ENCODE measurements at places on chromosomes 5 and 9.

DNA sequence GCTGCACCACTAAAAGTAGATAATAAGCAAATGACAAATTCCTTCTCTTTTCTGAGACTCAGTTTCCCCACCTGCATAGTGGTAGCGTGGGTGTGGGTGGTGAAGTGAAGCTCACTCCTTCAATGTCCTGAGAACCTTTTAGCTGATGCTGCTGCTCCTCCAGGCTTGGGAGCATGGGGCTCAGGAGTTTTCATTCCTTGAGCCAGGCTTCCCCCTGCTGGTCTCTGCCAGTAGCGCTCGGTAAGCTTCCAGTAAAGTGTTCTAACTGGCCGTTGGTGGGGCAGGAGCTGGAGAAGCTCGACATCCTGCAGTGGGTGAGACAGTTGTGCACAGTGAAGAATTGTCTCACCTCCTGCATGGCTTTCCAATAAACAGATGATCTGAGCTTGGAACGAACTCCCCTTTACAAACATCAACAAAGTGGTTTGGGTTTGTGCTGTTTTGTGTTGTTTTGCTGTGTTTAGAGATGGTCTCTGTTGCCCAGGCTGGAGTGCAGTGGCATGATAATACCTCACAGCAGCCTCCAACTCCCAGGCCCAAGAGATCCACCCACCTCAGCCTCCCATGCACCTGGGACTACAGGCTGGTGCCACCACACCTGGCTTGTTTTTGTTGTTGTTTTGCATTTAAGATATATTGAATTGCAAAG, 34.6 kb downstream of the SPARC start:
- DNase-seq: peak; percentile 41

GRCh38 chr5:11903614-11904264, 507 bp downstream of the CTNND2 start:
- DNase-seq: no peak

DNA sequence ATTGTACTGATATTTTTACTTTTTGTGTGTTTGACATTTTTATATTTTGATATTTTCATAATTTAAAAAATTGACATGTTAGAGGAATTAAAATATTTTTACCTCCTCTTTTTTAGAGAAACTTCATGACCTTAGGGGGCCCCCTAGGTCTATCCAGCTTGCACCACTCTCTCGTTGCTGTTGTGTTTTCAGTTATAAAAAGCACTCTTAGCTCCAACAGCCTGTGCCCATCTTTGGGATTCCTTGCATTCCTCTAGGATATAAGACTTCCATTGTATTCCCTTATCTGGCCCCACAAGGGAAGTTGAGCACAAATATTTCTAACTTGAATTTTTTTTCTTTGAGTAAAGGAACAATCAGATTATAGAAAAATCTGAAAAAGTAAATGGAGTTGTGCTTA, 245.3 kb downstream of the SH3GL2 start:
- no peak for DNase-seq

- no peak for DNase-seq
Measured at GRCh38 chr9:26181836-26182235, 503.6 kb upstream of the TUSC1 start.

GRCh38 chr5:39019254-39019653, 54.9 kb downstream of the RICTOR start:
- no peak for DNase-seq

GRCh38 chr9:32258482-32258881, 126.0 kb upstream of the ACO1 start:
- no peak for DNase-seq

DNA sequence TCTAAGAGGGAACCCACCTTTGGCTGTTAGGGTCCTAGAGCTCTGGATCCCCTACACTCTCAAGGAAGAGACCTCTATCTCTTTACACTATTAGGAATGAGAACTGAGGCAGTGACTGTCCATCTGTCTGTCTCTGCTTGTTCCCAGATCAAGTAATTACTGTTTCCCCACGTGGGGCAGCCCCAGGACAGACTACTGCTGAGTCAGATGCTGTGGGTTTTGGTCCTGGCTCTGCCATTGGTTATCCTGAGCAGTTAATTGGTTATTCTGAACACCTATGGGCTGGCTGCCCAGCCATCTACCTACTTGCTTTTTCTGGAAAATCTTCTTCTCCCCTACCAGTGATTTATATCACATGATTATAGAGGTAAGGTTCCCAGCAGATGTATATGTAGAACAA, 33.3 kb downstream of the FBXO10 start:
- no peak for DNase-seq

- no peak for DNase-seq
Measured at GRCh38 chr5:171707442-171707792, 78.2 kb upstream of the SMIM23 start.

GRCh38 chr5:313265-313664, 8.2 kb upstream of the AHRR start:
- no peak for DNase-seq

DNA sequence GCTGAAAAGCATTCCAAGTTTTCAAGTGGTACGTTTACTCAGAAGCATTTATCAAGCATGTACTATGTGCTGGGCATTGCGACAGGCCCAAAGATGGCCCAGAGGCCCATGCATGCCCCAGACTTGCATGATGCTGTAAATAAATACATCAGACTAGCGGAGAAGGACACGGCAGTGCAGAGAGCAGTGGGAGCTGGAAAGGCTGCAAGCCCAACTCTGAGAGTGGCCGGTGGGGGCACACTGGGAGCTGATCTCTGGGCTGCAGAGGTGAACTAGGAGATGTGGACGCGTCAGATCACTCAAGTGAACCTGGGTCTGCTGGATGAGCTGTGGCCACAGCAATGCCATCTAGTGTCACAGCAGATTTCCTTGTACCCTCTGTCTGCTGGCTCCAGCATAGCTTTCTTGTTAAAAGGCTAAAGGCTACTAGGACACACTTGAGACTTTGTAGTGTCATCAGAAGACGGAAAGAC, 246.9 kb downstream of the FANCC start:
- DNase-seq: no peak

DNA sequence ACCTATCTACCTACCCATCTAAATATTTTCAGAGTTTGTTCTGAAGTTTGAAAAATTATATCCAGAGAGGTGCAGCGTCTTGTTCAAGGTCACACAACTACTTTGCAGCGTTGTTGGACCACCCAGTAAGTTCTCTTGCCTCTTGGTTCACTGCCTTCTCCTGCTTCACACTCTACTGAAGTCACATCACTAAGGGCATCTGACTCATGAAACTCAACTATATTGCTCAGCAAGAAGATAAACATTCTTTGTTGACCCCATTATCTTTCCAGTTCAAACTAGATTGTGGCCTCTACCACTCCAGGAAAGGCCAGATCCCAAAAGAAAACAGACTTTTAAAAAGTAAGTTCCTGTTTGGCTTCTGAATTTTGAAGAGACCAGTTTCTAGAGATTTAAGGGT, 326.9 kb downstream of the SLIT3 start:
- DNase-seq: no peak
